Ovary (tissue), 10 donors: ENCODE measurements at places on chromosomes 13 and 19. TPM values are rescaled to one million over a fixed set of nuclear protein-coding genes. Genes with fewer than 3 reads are reported as not detected.

- DNase-seq = no peak
- no peaks in the 10 kb centered on the region for H3K36me3 ChIP-seq
- no peaks in the 10 kb centered on the region for H3K27me3 ChIP-seq
- H3K4me3 ChIP-seq = no peak overlapping the region
- H3K27ac ChIP-seq = no peak overlapping the region
These were observed 13.2 kb downstream of the ADGRE3 start for GRCh38 chr19:14661372-14661924.

The SBNO2 gene
- total RNA-seq = 81.5 TPM

The FBN3 gene
- 0.74 TPM for total RNA-seq

DNA sequence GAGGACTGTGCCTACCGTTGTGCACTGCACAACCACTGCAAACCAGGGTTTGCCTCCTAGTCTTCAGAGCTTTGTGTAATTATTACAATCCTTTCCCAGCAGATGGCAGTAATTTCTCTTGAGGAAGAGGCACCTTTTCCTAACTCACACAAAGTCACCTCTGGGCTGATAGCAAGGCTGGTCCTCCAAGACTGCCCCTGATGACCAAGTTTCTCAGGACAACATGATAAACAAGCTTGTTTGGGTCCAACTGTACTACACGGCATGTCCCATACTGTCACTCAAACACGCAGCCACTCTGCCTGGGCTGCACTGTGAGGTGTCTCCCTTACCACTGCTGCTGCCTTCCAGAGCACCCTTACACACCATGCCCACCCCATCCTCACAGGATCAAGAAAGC is 39.3 kb downstream of the RFXAP start:
- H3K27ac ChIP-seq = no peak overlapping the region
- no peak overlapping the region for H3K4me3 ChIP-seq
- no peaks in the 10 kb centered on the region for H3K36me3 ChIP-seq
- no peak for DNase-seq
- no peaks in the 10 kb centered on the region for H3K4me1 ChIP-seq

The DPRX gene
- not detected for total RNA-seq

GRCh38 chr19:5440299-5440698 is 14.9 kb upstream of the ZNRF4 start:
- DNase-seq = no peak
- no peaks in the 10 kb centered on the region for H3K27me3 ChIP-seq
- no peak overlapping the region for H3K27ac ChIP-seq
- H3K4me1 ChIP-seq = no peaks in the 10 kb centered on the region

- H3K4me3 ChIP-seq = no peak overlapping the region
- H3K27me3 ChIP-seq = no peaks in the 10 kb centered on the region
- H3K36me3 ChIP-seq = no peaks in the 10 kb centered on the region
- no peaks in the 10 kb centered on the region for H3K4me1 ChIP-seq
- no peak for DNase-seq
These were observed 2.6 kb downstream of the IL12RB1 start for GRCh38 chr19:18083929-18084684.

DNA sequence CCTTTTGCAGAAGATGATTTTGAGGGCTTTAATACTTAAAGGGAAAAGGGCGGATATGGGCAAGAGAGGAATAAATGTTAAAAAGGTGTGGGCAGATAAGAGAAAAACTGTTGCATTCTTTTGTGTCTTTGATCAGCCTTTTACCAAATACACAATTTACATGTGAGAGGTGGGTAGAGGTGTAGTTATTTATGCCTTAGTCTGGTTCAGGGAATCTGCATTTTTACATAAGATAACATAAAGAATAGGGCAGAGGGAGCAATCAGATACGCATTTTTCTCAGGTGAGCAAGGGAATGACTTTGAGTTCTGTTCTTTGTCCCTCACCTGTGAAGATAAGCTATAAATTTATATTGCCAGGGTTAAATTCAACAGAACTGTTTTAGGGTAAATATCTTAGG is 708.4 kb upstream of the SLITRK1 start:
- no peak for DNase-seq
- no peak overlapping the region for H3K4me3 ChIP-seq
- H3K36me3 ChIP-seq = no peaks in the 10 kb centered on the region
- H3K4me1 ChIP-seq = no peaks in the 10 kb centered on the region
- no peak overlapping the region for H3K27ac ChIP-seq
- no peaks in the 10 kb centered on the region for H3K27me3 ChIP-seq

The LNX2 gene
- total RNA-seq = 6.7 TPM

GRCh38 chr13:49759503-49759902 is 33.0 kb downstream of the KPNA3 start:
- no peaks in the 10 kb centered on the region for H3K4me1 ChIP-seq
- H3K36me3 ChIP-seq = no peaks in the 10 kb centered on the region
- no peak overlapping the region for H3K4me3 ChIP-seq
- H3K27me3 ChIP-seq = no peaks in the 10 kb centered on the region
- no peak for DNase-seq

The HIF3A gene
- total RNA-seq = 57.7 TPM

DNA sequence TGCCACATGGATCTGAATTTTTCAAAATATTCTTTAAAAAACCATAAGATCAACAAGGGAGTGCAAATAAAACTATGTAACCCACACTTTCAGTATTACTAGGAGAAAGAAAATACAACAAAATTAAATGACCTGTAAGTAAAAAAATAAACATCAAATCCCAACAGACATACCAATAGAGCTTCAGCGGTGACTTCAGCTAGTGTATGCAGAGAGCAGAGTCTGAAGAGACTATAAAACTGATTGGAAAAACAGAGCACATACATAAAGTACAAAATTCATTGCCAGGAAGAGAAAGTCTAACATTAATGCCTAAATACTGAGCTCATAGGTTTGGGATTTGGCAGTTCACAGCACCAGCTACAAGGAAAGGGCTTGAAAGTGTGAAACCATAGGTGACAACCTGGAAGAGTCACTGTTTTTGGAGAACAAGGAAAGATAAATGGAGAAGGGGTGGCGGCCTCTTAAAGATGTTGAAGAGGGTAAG is 291.1 kb downstream of the LMO7 start:
- DNase-seq = no peak
- H3K27ac ChIP-seq = no peak overlapping the region
- no peaks in the 10 kb centered on the region for H3K4me1 ChIP-seq
- no peak overlapping the region for H3K4me3 ChIP-seq
- H3K36me3 ChIP-seq = no peaks in the 10 kb centered on the region

The KLC3 gene
- not detected for total RNA-seq

- peak overlapping the region; percentile 89 for H3K4me3 ChIP-seq
- peak; percentile 72 for DNase-seq
- H3K36me3 ChIP-seq = no peaks in the 10 kb centered on the region
- H3K27ac ChIP-seq = peak overlapping the region; percentile 99
- no peaks in the 10 kb centered on the region for H3K27me3 ChIP-seq
These were observed 689 bp downstream of the ING1 start for GRCh38 chr13:110713981-110714796.

The ANKLE1 gene
- total RNA-seq = 1.4 TPM

- H3K27me3 ChIP-seq = no peaks in the 10 kb centered on the region
- no peaks in the 10 kb centered on the region for H3K4me1 ChIP-seq
- DNase-seq = no peak
These were observed 31.0 kb downstream of the C2CD4C start for GRCh38 chr19:377801-378581.

The TDRD12 gene
- 1.9 TPM for total RNA-seq

The CAPN12 gene
- 0.81 TPM for total RNA-seq

DNA sequence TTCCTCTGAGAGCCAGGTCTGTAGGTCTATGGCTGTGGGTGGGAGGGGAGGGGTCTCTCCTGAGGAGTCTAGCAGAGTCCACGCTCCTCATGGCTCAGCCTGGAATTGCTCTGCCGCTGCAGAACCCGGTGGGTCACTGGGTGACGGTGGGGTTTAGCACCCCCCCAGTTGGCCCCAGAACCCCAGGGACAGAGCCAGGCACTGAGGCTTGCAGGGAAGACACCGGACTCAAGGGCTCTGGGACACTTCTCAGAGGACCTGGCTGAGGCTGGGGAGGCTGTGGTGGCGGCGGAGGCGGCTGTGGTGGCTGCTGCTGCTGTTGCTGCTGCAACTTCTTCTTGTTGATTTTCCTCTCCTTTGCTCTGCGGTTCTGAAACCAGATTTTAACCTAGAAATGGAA is 6.1 kb downstream of the CDX2 start:
- peaks cover 4% of the 10 kb centered on the region for H3K4me1 ChIP-seq
- DNase-seq = no peak
- no peaks in the 10 kb centered on the region for H3K36me3 ChIP-seq
- H3K27me3 ChIP-seq = no peaks in the 10 kb centered on the region
- H3K4me3 ChIP-seq = no peak overlapping the region

The ZNF296 gene
- 0.26 TPM for total RNA-seq

DNA sequence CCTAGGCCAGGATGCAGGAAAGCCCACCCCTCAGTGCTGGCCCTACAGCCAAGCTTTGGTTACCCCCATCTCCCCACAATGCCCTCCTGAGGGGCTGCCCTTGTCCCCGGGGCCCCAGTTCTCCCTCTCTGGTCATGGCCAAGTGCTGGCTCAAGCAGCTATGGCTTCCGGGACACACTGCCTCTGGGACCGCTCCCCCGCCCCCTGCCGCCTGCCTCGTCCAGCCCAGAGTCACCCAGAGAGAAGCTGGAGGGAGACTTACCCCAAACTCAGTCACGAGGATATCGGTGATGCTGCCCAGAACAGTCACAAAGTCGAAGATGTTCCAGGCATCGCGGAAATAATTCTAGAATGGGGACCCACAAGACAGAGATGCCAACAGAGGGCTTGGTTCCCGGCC is 94.7 kb downstream of the IER2 start:
- H3K27ac ChIP-seq = no peak overlapping the region
- no peak for DNase-seq
- H3K4me3 ChIP-seq = no peak overlapping the region
- H3K27me3 ChIP-seq = no peaks in the 10 kb centered on the region
- no peaks in the 10 kb centered on the region for H3K4me1 ChIP-seq

- no peak for DNase-seq
- no peak overlapping the region for H3K27ac ChIP-seq
- no peak overlapping the region for H3K4me3 ChIP-seq
- H3K27me3 ChIP-seq = no peaks in the 10 kb centered on the region
- no peaks in the 10 kb centered on the region for H3K36me3 ChIP-seq
These were observed 4.9 kb downstream of the TEX29 start for GRCh38 chr13:111325146-111325890.

The ZNF582 gene
- 11.1 TPM for total RNA-seq

DNA sequence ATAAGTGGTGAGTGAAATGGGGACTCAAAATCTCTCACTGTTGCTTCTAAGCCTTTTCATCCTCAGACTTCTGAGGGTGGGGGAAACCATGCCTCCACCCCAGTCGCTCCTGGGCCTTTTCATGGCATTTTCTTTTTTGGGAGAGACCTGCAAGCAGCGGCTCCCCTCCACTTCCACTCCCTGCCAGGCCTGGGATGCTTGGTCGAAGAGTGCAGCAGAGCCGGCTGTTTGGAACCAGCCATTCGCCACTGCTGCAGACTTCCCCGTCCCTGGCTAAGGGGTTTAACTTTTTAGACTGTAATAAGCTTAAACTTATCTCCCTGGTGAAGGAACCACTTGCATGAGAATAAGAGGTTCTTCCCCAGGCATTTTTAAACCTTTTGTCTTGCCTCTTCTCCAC is 617.2 kb downstream of the PCDH9 start:
- no peak overlapping the region for H3K4me3 ChIP-seq
- H3K27me3 ChIP-seq = no peaks in the 10 kb centered on the region
- no peaks in the 10 kb centered on the region for H3K36me3 ChIP-seq
- no peak for DNase-seq
- H3K4me1 ChIP-seq = no peaks in the 10 kb centered on the region
- no peak overlapping the region for H3K27ac ChIP-seq

The MAP3K10 gene
- total RNA-seq = 14.6 TPM

DNA sequence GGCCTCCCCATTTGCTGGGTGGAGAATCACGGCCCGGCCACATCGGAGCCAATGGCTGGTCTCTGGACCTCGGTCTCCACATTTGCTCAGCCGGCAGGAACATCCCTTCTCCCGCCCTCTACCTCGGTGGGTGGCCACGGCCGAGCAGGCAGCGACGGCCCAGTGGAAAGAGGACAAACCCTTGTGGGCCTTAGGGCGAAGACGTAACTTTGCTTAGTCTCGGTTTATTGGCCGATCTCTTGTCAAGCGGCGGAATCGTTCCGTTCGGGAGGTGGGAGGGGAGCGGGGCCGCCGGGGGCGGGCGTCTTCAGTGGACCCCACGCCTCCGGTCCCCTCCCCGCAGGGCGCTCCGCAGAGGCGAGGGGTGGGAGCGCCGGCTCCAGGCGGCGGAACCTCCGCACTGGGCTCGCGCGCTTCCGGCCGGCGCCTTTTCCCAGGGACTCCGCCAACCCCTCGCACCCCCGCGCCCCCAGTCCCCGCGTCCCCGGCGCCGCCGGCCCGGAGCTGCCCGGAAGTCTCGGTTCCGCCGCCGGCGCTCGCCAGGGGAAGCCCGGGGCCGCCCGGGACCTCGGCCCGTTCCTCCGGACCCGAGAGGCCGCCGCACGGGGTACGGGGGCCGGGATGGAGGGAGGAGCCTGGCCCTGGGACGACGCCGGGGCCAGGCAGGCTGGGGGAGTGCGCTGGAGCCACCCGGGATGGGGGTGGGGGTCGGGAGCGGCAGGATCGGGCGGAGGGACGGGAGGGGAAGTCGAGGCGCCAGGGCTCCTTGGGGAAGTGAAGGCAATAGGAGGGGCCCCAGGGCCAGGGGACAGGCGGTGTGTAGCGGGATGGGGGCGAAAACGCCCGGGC is at the start of gene ZNF580:
Gene ZNF580 (plus strand): TSS at position 426 of the 849 bp plus-strand sequence. CDS start 1,507 bp downstream, outside the sequence.
- no peaks in the 10 kb centered on the region for H3K27me3 ChIP-seq
- no peaks in the 10 kb centered on the region for H3K36me3 ChIP-seq
- H3K4me3 ChIP-seq = peak within 1 kb of the TSS; percentile 93

The MED4 gene
- total RNA-seq = 24.4 TPM

GRCh38 chr13:19864746-19865309 is 1.4 kb upstream of the ZMYM5 start:
- H3K4me1 ChIP-seq = peaks cover 5% of the 10 kb centered on the region
- H3K27ac ChIP-seq = peak overlapping the region; percentile 99
- H3K36me3 ChIP-seq = no peaks in the 10 kb centered on the region
- peak; percentile 63 for DNase-seq

The TSEN34 gene
- total RNA-seq = 54.2 TPM

GRCh38 chr19:38375098-38375493 is 725 bp downstream of the PSMD8 start:
- H3K27me3 ChIP-seq = no peaks in the 10 kb centered on the region
- DNase-seq = no peak
- H3K4me1 ChIP-seq = peaks cover 15% of the 10 kb centered on the region
- no peaks in the 10 kb centered on the region for H3K36me3 ChIP-seq

The GZMM gene
- total RNA-seq = 0.60 TPM

The CACNG6 gene
- total RNA-seq = not detected

The B3GNT8 gene
- total RNA-seq = 1.2 TPM

The ZNF69 gene
- total RNA-seq = 13.6 TPM

GRCh38 chr13:77056382-77056781 is 29.4 kb upstream of the FBXL3 start:
- H3K4me3 ChIP-seq = no peak overlapping the region
- no peak overlapping the region for H3K27ac ChIP-seq
- no peaks in the 10 kb centered on the region for H3K36me3 ChIP-seq
- no peaks in the 10 kb centered on the region for H3K4me1 ChIP-seq
- no peaks in the 10 kb centered on the region for H3K27me3 ChIP-seq

The TBXA2R gene
- total RNA-seq = 1.1 TPM

DNA sequence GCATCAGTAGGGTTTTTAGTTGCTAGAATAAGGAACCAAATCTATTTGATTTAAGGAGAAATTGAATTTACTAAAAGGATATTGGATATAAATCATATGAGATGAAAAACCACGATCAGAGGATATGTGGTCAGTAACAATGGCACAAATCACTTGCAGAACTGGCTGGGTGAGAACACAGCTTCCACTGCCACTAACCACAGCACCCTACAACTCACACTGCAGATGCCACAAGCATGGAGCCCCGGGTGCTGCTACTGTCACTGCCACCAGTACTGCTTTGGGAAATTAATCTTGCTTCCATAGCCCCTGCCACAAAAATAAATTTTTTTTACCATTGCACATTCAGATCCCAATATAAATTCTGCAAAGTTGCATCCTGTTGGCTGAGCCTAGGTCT is 40.6 kb upstream of the KLF12 start:
- H3K4me3 ChIP-seq = no peak overlapping the region
- H3K27ac ChIP-seq = no peak overlapping the region
- H3K36me3 ChIP-seq = no peaks in the 10 kb centered on the region
- no peaks in the 10 kb centered on the region for H3K4me1 ChIP-seq
- DNase-seq = no peak
